ENCODE measurements at places on chromosomes 1 and 21.

- no peak for DNase-seq
These were observed 43.2 kb upstream of the VAMP3 start for GRCh38 chr1:7727809-7728471.

GRCh38 chr1:199981584-199981983 lies 45.9 kb upstream of the NR5A2 start:
- DNase-seq: no peak

DNA sequence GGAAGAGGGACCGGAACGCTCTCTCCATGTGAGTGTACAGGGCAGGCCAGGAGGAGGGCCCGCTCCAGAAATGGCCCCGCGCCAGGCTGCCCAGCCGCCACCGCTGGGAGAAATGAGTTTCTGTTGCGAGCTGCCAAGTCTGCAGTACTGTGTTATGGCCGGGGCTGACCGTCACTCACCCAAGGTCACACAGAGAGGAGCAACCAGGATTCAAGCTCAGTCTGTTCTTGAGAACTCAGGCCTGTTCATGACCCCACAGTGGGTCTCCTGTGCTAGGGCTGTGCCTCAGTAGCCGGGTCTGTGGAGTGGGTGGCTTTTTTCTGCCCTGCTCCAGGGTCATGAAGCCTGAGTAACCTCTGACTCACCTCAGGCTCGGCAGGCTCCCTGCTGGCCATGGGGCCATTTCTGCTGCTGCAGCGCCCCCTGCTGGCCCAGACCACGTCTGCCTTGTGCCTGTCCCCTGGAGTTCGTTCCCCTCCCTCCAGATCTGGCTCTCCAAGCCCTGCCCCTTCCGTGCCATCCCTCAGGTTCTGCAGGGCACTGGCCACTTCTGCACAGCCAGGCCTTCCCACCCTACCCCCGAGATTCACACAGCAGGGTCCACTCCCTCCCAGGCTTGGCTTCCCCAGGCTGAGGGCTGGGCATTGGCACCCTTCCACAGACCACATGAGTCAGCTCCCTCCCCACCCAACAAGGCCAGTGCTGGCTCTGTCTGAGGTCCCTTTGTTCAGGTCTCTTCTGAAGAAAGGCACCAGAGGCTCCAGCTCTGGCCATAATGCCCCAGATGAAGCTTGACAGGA lies 51.8 kb downstream of the EDN2 start:
- peak; percentile 17 for DNase-seq

GRCh38 chr1:225451340-225451739 lies 23.5 kb upstream of the LBR start:
- no peak for DNase-seq

DNA sequence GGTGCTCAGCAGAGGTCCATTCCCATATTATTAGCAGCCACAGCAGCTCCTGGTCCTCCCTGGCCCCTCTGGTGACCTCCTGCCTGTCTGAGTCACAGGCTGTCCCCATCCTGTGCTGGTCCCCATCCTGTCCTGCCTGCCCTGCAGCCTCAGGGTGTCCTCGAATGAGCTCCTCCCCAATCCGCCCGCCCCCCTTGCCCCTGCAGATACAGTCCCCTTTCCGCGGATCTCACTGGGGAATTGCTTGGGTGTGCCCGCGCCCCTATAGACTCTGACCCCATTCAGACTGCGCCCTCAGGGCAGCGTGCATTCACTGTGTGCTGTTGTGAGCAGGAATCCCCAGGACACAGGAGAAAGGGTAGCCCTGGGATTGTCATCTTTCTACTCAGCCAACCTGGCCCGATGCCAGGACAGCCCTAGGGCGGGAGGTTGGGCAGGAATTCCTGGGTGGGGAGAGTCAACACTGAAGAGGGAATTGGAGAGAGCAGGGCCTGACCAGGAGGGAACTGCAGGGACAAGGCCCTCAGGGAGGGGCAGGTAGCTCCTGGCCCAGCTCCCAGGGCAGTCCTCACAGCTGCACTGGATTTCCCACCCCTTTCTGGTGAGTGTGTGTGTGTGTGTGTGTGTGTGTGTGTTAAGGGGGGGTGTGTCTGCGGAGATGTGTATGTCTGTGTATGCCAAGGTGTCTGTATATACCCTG lies 1.1 kb upstream of the GUCA2A start:
- DNase-seq: no peak

DNA sequence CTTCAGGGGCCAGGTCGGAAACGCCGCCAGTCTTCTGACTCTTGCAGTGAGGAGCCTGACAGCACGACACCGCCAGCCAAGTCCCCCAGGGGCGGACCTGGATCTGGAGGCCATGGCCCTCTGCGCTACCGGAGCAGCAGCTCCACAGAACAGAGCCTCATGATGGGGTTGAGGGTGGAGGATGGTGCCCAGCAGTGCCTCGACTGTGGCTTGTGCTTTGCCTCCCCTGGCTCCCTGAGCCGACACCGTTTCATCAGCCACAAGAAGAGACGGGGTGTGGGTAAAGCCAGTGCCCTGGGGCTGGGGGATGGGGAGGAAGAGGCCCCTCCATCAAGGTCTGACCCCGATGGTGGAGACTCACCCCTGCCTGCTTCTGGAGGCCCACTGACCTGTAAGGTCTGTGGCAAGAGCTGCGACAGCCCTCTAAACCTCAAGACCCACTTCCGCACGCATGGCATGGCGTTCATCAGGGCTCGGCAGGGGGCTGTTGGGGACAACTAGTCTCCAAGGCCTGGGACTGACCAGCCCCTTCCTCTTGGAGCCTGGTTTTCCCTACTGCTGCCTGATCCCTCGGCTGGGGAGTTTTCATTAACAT lies 8.7 kb downstream of the ZNF687 start:
- DNase-seq: no peak

DNA sequence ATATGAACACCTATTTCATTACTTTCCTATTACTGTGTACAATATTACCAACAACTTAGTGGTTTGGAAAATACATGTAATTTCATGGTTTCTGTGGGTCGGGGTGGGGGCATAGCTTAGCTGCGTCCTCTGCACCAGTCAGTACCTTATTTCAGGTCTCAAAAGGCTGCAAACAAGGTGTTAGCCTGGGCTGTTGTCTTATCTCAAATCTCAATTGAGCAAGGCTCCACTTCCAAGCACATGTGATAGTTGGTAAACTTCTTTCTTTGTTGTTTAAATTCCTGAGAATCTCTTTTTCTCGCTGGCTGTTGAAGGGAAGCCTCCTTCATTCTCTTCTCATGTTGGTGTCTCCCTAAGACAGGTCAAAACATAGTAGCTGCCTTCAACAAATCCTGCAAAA lies 485.4 kb downstream of the AMY1C start:
- no peak for DNase-seq

GRCh38 chr1:8580566-8580965 lies 236.9 kb downstream of the RERE start:
- no peak for DNase-seq

DNA sequence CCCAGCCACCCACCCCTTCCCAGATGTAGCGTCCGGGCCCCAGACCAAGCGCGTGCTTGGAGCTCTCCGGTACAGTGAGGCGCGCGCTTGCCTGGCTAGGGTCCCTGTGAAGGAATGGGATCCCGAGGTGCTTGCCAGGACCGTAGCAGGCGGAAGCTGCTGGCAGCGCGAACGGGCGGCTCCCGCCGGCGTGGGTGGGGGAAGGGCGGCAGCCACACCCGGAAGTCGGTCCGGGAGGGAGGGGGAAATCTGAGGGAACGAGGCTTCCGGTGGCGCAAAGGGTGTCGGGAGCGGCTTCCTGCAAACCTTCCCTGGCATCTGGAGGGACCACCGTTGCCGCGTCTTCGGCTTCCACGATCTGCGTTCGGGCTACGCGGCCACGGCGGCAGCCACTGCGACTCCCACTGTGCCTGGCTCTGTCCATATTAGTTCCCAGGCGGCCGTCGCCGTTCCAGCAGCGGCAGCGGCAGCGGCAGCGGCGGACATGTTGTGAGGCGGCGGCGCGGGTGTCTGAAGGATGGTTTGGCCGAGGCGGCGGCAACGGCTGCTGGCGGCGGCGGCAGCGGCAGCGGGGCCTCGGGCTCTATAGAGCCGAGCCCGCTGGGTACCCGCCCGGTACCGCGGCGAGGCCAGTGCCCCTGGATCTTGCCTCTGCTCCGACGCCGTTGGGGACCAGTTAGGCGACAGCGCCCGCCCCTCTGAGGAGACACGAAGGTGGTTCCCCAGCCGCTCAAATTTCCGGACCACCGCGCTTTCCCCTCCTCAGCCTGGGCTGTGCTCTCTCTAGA lies at the start of gene DR1:
Gene DR1, plus strand, starts transcription at position 275 of the 788 bp plus-strand sequence. CDS start 739 bp downstream, outside the sequence.
- peak; percentile 85 for DNase-seq

DNA sequence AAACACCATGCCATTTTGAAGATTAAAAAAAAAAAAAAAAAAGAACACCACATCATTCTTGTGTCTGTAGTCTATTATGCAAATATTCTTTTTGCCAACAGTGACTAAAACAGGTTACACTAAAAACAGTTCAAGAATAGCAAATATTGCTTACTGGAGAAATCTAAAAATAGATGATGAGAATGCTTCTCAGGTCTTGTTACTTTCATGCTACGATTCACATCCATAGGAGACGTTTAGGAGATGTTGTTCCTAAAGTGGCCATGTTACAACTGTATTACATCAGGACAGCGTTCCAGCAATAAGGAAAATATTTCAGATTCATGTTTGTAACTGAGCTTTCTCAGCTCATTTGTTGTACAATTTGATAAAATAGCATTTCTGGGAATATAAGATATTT lies 32.3 kb downstream of the RAB3GAP2 start:
- DNase-seq: no peak

GRCh38 chr1:22888320-22889075 lies 84.2 kb downstream of the LACTBL1 start:
- no peak for DNase-seq

GRCh38 chr1:10975567-10976326 lies 36.7 kb upstream of the TARDBP start:
- DNase-seq: no peak

DNA sequence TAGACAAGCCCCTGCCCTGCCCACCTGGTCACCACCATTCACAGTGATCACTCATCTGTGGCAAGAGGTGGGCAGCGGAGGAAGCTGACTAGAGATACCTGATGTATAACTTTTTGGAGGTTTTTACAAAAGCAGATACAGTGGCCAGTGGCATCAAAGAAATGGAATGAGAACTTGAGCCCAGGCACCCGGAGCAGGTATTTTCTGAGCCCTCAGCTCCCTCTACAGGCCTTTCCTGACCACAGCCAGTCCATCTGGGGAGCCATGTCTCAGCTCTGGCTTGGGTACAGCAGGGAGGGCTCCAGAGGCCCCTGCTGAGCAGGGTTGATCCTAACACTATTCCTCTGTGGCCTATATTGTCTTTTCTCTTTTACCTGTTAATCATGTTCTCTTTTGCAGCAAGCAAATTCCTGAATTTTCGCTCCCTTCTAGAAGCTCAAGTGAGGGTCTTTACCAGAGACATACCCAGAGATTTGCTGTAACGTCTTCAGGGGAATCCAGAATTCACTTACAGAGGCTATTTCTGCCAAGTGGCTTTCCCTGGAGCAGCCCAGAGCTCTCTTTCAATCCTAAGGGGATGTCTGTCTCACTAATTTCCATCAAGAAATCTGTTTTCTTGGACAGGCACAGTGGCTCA lies 27.3 kb downstream of the GPR157 start:
- no peak for DNase-seq

DNA sequence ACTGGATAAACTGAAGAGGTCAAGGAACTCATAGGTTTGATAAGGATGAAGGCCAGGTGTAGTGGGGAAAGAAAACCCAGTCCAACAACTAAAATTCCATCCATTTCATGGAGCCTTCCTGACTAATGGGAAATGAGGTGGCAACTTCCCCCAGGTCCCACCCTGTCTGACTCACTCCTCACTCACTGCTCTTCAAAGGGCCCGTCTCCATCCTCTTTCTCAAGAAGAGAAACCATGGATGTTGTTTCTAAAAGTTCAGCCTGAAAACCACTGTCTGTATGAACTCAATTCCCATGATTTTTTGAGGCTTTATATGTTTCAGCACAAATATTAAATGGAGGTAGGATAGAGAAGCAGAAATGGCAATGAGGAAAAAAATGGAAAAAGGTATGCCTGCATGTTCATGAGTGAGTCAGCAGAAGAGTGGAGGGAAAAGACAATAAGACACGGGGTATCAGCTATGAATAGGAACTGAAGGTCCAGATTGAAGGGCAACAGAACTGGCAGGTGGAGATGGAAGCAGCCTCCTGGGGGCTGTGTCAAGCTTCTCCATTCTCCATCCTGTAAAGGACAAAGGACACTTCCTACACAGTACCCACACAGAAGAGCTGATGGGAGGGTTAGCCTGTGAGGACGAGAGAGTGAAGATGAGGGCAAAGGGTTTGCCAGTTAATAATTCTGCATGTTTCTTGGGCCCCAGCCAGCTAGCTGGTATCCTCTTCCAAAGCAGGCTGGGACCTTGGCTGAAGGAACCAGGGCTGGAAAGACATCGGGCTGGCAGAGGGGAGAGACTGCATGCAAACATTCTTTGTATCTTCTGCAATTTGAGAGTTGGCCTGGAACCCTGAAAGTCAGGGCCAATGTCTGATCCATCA lies 5.5 kb upstream of the ELOVL1 start:
- DNase-seq: no peak

- DNase-seq: no peak
These were observed 83.5 kb downstream of the SYF2 start for GRCh38 chr1:25148673-25149300.

GRCh38 chr1:9129266-9130041 lies 552 bp upstream of the GPR157 start:
- DNase-seq: peak; percentile 60

GRCh38 chr1:61426885-61427284 lies 298.1 kb downstream of the TM2D1 start:
- no peak for DNase-seq

- DNase-seq: no peak
These were observed 111.3 kb downstream of the TGFBR3 start for GRCh38 chr1:91774520-91775203.

- DNase-seq: no peak
These were observed 64.3 kb upstream of the EPS8L3 start for GRCh38 chr1:109827986-109828385.

Data from activated CD4-positive, CD25-positive, alpha-beta regulatory T cell (primary cell).